ENCODE measurements at places on chromosomes 1 and 21.

DNA sequence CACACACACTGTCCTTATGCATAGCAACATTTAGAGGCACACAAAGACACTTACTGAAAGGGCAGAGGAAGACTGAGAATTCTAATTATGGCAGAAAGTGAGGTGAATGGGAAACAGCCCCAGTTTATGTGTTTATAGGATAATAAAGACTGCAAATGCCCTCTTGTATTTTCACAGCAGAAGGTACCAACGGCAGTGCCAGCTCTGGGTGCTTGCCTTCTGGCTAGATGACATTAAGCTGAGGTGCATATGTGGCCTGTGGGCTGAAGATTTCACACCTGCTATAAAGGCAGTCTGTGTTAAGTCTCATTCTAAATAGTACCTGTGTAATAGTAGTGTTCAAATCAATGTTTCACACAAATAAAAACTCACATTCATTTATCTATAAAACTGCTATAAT is 347.2 kb upstream of the ZRANB2 start:
- no peak for DNase-seq

- DNase-seq, result no peak
Measured at GRCh38 chr1:225710804-225711203, 57.9 kb upstream of the ENAH start.

GRCh38 chr1:44777969-44778635 is 2.8 kb downstream of the RPS8 start:
- no peak for DNase-seq

DNA sequence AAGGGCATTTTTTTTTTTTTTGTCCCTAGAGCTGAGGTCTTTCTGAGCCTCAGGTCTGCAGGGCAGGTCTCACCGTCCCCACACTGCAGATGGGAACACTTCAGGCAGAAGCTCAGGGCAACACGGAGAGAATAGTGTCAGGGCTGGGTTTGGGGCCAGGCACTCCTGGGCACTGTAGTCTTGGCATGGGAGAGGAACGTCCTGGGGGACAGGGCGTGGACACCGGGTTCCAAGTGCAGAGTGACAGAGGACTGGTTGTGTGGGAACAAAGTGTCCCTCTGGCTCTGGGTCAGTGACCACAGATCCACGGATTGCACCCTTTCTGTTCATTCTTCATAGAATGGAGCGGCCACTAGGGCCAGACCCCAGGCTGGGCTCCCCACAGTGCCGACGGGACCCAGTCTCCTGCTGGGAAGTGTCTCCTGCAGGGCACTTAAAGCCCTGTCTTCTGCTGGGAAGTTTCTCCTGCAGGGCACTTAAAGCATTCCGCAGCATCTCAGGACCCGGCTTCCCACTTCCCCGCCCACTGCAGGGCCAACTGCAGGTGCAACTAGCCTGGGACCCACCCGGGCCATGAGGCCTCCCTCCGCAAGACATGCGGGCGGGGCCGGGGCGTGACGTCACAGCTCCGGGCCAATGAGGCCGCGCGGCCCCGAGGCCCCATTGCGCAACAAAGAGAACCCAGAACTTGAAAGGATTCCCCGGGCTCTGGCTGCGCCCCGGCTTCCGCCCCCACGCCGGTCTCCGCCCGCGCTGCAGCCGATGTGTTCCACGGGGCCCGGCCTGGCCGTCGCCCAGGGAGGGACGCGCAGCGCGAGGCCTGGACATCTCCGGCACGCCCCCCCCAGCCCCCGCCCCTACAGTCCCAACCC is 1.2 kb downstream of the GPR153 start:
- no peak for DNase-seq

DNA sequence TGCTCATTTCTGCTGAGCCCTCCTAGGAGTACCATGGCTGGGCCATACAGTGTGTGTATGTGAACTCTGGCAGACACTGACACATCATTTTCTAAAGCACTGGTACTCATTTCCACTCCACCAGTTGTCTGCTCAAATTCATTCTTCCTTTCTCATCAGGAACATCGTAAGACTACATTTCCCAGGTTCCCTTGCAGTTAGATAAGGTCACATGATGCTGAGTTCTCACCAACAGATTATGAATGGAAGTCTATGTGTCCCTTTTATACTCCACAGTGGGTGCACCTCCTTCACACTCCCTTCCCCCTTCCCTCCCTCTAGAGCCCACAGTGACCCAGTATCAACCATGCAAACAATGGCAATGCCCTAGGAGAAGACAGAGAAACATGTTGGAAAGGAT is 38.3 kb upstream of the PAX7 start:
- DNase-seq, result no peak

- no peak for DNase-seq
Measured at GRCh38 chr1:60108196-60108595, 34.6 kb upstream of the C1orf87 start.

DNA sequence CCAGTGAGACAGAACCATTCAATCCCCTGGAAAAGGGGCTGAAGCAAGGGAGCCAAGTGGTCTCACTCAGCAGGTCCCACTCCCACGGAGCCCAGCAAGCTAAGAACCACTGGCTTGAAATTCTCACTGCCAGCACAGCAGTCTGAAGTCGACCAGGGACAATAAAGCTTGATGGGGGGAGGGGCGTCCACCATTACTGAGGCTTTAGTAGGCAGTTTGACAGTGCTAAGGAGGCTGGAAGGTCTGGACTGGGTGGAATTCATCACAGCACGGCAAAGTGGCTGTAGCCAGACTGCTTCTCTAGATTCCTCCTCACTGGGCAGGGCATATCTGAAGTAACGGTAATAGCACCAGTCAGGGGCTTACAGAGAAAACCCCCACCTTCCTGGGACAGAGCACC is 105.4 kb upstream of the GORAB start:
- no peak for DNase-seq

DNA sequence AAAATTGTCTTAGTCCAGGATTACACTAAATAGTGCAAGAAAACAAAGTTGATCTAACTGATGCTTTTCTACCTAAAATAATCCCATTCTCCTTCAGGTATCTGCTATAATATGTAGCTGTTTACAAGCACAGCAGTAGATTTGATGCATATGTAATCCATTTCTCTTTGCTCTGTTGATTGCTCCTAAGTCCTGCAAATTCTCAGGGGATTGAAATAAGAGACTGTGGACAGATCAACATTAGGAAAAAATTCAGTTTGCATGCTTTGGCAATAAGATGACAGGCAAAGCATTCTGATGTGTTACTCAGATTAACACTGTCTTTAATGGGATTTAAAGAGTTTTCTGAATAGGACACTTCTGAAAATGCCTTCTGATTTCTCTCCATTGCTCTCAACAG is 34.7 kb downstream of the RNF11 start:
- DNase-seq, result no peak

DNA sequence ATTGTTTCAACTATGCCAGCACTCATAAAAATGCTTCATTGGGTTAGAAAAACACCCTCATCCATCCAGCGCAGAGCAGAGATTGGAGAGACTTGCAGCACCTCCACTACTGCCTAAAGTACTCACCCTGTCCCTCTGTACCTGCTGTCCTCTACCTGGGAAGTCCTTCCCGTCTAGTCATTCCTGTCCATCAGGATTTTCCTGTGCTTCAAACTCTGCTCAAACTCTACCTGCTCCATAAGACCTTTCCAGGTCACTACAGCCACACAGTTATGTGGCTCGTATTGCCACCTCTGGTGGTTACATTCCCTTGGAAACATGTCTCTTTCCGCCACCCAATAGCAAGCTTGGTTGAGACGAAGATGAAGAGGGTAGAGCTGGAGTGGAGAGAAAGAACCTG is 7.2 kb downstream of the OVGP1 start:
- DNase-seq, result no peak

- DNase-seq, result no peak
Measured at GRCh38 chr1:93988634-93989350, 79.6 kb upstream of the GCLM start.

DNA sequence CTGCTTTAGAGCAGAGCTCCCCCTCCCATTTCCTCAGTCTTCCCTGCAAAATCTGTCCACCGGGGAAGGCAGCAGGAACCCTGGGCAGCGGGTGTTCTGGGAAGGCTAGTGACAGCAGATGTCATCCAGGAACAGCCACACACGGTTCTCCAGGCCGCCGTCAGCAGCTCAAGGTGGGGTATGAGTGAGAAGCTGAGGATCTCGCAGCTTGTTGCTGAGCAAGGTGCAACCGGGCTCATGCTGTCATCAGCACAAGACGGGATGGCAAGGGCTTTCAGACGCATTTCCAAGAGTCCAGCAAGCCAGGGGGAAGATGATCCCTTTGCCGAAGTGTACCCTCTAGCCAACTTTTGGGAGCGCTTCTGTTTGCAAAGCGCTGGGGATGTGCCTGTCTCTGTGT is 23.0 kb upstream of the SPSB1 start:
- no peak for DNase-seq

DNA sequence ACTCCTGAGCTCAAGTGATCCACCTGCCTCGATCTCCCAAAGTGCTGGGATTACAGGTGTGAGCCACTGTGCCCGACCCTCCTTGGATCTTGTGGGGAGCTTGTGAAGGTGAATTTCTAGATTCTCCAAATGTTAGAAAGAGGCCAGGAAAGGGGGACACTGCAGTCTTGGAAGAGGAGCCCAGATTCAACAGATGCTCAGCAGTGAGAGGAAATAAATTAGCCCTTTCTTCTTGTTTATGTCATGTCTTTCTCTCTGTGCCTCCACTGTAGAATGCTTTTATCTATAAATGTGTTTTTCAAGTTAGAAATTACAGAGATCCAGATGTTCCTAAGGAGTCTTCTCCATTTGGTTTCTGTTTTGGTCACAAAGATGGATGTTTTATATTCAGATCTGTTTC is 346.6 kb upstream of the KAZN start:
- DNase-seq, result no peak

DNA sequence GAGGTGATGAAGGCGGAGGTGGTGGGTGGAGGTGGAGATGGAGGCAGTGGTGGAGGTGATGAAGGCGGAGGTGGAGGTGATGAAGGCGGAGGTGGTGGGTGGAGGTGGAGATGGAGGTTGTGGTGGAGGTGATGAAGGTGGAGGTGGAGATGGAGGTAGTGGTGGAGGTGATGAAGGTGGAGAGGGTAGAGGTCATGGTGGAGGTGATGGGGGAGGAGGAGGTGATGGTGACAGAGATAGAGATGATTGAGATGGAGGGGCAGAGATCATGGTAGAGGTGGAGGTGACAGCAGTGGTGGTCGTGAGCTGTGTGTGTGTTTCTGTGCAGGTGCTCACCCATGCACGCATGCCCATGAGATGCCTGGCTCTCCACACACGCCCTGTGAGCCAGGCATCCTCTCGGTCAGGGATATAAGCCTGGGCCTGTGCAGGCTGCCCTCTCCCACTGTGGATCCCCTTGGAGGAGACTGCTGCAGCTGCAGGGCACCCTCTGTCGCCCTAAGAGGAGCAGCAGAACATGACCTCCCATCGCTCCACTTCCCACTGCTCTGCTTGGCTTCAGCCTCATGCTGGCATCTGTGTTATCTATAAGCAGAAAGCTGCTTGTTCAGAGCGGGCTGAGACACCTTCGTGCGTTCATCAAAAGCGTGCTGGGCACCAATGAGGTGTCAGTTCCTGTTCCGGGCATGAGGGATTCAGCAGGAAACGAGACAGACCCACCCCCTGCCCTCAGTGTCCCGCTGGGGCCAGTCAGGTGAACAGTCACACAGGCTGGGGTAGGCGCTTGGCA is 20.5 kb upstream of the NPHP4 start:
- DNase-seq, result no peak

DNA sequence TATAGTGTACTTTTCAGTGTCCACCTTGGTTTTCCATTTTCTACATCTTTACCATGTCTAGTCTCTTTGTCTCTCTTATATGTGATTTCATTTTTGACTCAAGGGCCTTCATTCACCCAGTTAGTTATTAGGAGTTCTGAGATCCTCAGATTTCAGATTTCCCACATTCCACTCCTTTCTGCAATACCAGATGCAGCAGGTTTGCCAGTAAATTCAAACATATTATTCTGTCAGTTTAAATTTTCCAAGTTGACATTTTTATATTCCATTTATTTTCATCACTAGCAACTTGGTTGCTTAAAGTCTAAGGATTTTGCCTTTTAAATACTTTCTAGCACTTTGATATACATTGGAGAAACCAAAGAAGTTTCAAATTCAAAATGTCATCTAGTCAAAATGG is 42.4 kb downstream of the ABL2 start:
- no peak for DNase-seq

DNA sequence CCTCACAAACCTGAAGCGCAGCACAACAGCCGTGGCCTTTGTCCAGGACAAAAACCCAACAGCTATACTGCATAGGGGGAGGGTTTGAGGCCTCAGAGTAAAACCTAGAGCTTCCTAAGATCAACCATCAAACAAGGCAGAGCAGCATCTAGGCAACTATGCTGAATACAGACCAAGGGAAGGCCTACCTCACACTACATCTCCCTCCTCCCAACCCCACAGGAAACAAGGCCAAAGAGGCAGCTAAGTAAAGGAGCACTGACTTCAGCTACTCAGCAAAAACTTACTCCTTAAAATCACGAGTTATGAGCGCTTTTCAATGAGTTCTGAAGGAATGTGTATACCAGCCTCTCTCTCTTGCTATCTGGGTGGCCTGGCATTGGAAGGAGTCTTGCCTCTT is 12.4 kb downstream of the XKR8 start:
- DNase-seq, result no peak

DNA sequence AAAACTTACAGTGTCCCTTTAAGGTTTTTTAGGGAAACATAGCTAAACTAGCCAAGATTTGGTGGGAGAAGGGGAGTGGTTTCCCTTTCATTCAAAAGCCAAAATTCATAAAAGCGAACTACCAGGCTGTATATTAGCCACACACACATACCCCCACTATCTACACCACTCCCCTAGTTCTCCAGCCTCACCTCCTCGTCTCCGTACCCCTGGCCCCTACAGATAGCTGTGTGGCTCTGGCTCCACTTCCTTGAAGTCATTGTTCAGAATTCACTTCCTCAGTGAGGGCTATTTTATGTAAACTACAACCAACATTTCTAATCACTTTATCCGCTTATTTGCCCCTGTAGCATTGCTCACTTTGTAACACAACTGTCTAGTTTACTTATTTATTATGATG is 5.3 kb upstream of the DPH5 start:
- DNase-seq, result no peak

DNA sequence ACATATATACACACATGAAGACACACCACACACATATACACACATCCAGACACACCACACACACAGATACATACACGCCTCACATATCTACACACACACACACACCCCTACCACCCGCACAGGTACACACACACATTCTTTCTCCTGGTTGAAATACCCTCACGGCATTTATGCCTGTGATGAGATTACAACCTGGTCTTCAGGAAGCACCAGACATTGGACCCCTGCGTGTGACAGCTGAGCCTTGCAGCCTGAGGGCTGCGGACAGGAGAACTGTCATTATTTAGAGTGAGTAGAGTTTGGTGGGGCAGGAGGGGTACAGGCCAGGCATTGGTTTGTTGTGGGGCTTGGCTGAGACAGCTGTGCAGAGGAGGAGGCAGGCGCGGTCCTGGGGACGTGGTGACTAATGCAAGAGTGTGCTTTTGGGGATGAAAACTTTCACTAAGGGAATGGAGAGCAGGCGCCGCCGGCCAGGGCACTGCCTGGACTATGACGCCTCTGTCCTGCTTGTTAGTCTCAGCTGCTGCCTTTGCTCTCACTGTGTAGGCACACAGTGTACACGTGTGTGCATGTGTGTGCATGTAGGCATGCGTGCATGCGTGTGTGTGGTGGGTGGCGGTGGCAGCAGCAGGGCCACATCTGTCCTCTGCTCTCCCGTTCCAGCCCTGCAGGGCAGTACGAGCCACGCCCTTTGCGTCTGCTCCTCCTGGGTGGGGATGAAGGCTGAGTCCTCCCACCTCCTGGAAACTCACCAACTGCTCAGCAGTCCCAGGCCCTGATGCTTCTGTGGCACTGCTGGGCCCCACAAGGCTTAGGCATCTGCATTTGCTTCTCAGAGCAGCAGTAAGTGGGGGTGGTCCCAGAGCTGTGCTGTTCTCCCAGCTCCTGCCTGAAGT is 57.6 kb downstream of the SPSB1 start:
- no peak for DNase-seq
